ENCODE measurements at places on chromosomes 5 and 9. TPM values are rescaled to one million over a fixed set of nuclear protein-coding genes. Genes with fewer than 3 reads are reported as not detected.

Gene SPINK13
- 0.38 TPM for total RNA-seq

Gene GADD45G
- total RNA-seq = 0.31 TPM

Gene IRX2
- 1.4 TPM for total RNA-seq

Gene EPB41L4B
- total RNA-seq = 29.4 TPM

Gene WDR38
- 0.14 TPM for total RNA-seq

Gene SPTLC1
- total RNA-seq = 60.2 TPM

Gene SPATA31C1
- total RNA-seq = not detected

Gene IL4
- not detected for total RNA-seq

Gene ORM2
- total RNA-seq = not detected

Gene GDNF
- total RNA-seq = 0.05 TPM

Gene RGS7BP
- total RNA-seq = not detected

Gene WDR36
- total RNA-seq = 13.5 TPM

Gene DAB2IP
- total RNA-seq = 9.8 TPM

Gene MCTP1
- total RNA-seq = 9.5 TPM

Gene ARSI
- 30.6 TPM for total RNA-seq

Gene HARS2
- 36.7 TPM for total RNA-seq

Gene NUP155
- total RNA-seq = 20.5 TPM

Gene RNF180
- 0.38 TPM for total RNA-seq

Gene CNTFR
- 0.06 TPM for total RNA-seq

Gene IL33
- total RNA-seq = 0.61 TPM

Gene FAM153A
- not detected for total RNA-seq

Gene ADAMTSL1
- total RNA-seq = 0.08 TPM

Gene F12
- 15.9 TPM for total RNA-seq

Gene SPINK1
- total RNA-seq = 1.9 TPM

Gene ZNF658
- total RNA-seq = 2.1 TPM

Gene MYOZ3
- 0.06 TPM for total RNA-seq

Gene CNTLN
- 4.3 TPM for total RNA-seq

Gene PAEP
- 0.25 TPM for total RNA-seq

Gene FBXO10
- total RNA-seq = 7.3 TPM

Gene SHC3
- total RNA-seq = 0.40 TPM

Gene FOXD4L3
- total RNA-seq = 0.14 TPM

Gene REEP2
- 5.8 TPM for total RNA-seq

Gene OR1J2
- not detected for total RNA-seq

Gene GPX8
- total RNA-seq = 34.4 TPM

Gene EGFLAM
- 0.39 TPM for total RNA-seq

Gene RNF183
- 0.19 TPM for total RNA-seq

Gene IL5
- not detected for total RNA-seq

Gene TMC1
- 0.02 TPM for total RNA-seq

Gene PCDHGB2
- 0.08 TPM for total RNA-seq

Gene CFAP90
- total RNA-seq = 0.72 TPM

Gene HINT1
- total RNA-seq = 484 TPM

Gene SEMA5A
- under 0.01 TPM for total RNA-seq

Gene LMBRD2
- total RNA-seq = 1.6 TPM

Gene TOPORS
- 11.5 TPM for total RNA-seq

Gene SV2C
- not detected for total RNA-seq

Gene PCDHB11
- 0.07 TPM for total RNA-seq

Gene FOXD4
- 0.13 TPM for total RNA-seq

Gene SLC34A3
- 0.15 TPM for total RNA-seq

Gene AJM1
- total RNA-seq = 4.1 TPM

Gene TEX48
- not detected for total RNA-seq

Gene ADGRV1
- total RNA-seq = 0.50 TPM

Gene SLC1A3
- 0.05 TPM for total RNA-seq

Gene CCL19
- not detected for total RNA-seq

Gene N4BP3
- 0.98 TPM for total RNA-seq

Gene PCDHGA8
- 0.02 TPM for total RNA-seq

Gene CCNJL
- 11.2 TPM for total RNA-seq

Gene BSPRY
- total RNA-seq = 0.07 TPM

Gene PLAC8L1
- total RNA-seq = not detected

Gene SLC6A19
- total RNA-seq = 0.62 TPM

Gene AIF1L
- 2.0 TPM for total RNA-seq
